ENCODE measurements at places on chromosomes 6 and 20. TPM values are rescaled to one million over a fixed set of nuclear protein-coding genes. Genes with fewer than 3 reads are reported as not detected.

DNA sequence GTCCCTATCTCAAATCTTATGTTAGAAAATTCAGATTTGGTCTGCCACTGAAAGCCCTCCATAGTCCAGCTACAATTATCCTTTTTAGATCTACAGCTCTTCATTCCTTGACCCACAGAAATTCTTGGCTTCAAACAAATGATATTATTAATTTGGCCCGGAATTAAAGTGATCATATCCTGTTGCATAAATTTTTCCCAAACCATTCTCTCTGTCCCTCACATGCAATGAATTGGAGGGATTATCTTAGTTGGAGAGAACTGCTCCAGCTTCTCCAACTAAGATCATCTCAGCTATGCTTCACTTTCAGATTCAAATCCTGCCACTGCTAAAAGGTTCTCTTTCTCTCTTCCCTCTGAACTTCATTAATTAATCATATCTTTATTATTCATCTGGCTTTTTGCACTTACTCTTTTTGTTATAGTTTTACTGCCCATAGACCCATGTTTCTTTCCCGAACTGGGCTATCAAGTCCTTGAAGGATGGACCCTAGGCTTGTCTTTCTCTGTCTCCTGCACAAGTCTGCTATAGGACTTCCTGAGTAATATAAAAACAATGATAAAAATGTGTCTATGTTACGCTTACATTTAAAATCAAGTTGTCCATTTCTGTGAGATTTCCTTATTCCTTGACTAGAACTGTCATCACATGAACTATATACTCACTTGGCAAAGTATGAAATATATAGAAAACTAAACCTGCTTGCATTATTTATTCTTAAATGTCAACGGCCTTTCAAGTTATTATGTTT, 493.9 kb upstream of the MARCKS start:
- H3K27ac ChIP-seq: no peak overlapping the region
- no peak overlapping the region for H3K4me3 ChIP-seq
- no peaks in the 10 kb centered on the region for H3K27me3 ChIP-seq
- no peaks in the 10 kb centered on the region for H3K36me3 ChIP-seq

- no peaks in the 10 kb centered on the region for H3K27me3 ChIP-seq
- H3K4me3 ChIP-seq: no peak within 1 kb of the TSS
- no peaks in the 10 kb centered on the region for H3K4me1 ChIP-seq
- H3K27ac ChIP-seq: no peak within 1 kb of the TSS
- no peak for DNase-seq
- H3K36me3 ChIP-seq: no peaks in the 10 kb centered on the region
These were observed at the start of gene SMIM28 for GRCh38 chr6:138377844-138378243. SMIM28 (plus strand) TSS chr6:138377905; CDS start chr6:138378073, 168 bp downstream.

DNA sequence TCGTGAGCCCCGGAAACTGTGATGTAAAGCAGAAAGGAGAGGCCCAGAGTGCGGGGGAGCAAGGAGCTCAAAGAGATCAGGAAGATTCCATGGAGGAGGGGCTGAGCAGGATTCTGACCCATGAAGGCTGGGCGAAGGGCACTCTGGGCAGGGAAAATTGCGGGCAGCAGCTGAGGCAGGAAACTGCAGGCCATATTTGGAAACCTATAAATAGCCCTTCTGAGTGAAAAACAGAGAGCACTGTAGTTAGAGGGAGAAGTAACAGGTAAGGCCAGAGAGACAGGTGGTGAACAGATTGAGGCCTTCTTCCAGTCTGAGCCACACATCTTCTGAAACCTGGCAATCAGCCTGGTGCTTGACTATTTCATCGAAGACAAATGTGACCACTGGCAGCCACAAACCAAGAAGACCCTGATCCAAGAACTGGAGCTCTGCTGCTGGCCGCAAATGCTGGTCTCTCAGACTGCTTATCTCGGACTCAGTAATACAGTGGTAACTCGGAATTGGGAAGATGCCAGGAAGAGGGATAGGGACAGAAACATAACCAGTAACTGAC, 14.1 kb upstream of the BEND3 start:
- H3K27ac ChIP-seq: no peak overlapping the region
- no peaks in the 10 kb centered on the region for H3K27me3 ChIP-seq
- DNase-seq: no peak
- no peak overlapping the region for H3K4me3 ChIP-seq
- no peaks in the 10 kb centered on the region for H3K4me1 ChIP-seq

GRCh38 chr6:28743271-28743789, 180.5 kb downstream of the TRIM27 start:
- H3K4me1 ChIP-seq: no peaks in the 10 kb centered on the region
- no peak for DNase-seq
- H3K36me3 ChIP-seq: no peaks in the 10 kb centered on the region
- peaks cover 74% of the 10 kb centered on the region for H3K27me3 ChIP-seq
- H3K4me3 ChIP-seq: no peak overlapping the region
- H3K27ac ChIP-seq: no peak overlapping the region

- H3K4me3 ChIP-seq: no peak overlapping the region
- no peaks in the 10 kb centered on the region for H3K4me1 ChIP-seq
- no peaks in the 10 kb centered on the region for H3K27me3 ChIP-seq
- DNase-seq: no peak
- no peak overlapping the region for H3K27ac ChIP-seq
These were observed 21.0 kb downstream of the BLOC1S5 start for GRCh38 chr6:8043221-8043620.

DNA sequence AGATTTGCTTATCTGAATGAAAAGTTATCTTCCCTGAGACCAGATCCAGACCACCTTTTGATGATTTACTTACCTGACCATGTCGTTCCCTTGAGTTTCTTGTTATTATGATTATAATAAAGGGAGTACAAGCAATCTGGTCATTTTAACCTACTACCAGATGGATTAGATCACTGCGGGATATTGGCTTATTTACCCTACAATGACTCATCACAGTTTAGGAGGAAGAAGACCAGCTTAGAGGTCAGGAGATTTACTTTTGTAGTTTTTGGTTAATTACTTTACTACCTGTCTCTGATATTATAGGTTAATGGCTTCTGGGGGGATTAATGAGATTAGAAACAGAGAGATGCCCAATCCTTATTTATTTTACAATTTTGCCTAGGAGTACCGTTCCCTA, 10.7 kb downstream of the PKIB start:
- H3K4me1 ChIP-seq: no peaks in the 10 kb centered on the region
- no peak for DNase-seq
- no peak overlapping the region for H3K27ac ChIP-seq
- no peaks in the 10 kb centered on the region for H3K27me3 ChIP-seq
- H3K36me3 ChIP-seq: no peaks in the 10 kb centered on the region

- H3K27me3 ChIP-seq: no peaks in the 10 kb centered on the region
- no peaks in the 10 kb centered on the region for H3K4me1 ChIP-seq
- no peak for DNase-seq
- H3K27ac ChIP-seq: no peak overlapping the region
These were observed 10.4 kb downstream of the TRAPPC3L start for GRCh38 chr6:116535109-116535508.

- peaks cover 16% of the 10 kb centered on the region for H3K27me3 ChIP-seq
- DNase-seq: no peak
- no peaks in the 10 kb centered on the region for H3K36me3 ChIP-seq
- H3K27ac ChIP-seq: no peak overlapping the region
- H3K4me1 ChIP-seq: peaks cover 8% of the 10 kb centered on the region
- H3K4me3 ChIP-seq: no peak overlapping the region
These were observed 71.7 kb upstream of the LY86 start for GRCh38 chr6:6516666-6517458.

- DNase-seq: no peak
- no peaks in the 10 kb centered on the region for H3K27me3 ChIP-seq
- H3K4me1 ChIP-seq: peaks cover 3% of the 10 kb centered on the region
These were observed 13.4 kb upstream of the GCNT2 start for GRCh38 chr6:10507715-10508114.

DNA sequence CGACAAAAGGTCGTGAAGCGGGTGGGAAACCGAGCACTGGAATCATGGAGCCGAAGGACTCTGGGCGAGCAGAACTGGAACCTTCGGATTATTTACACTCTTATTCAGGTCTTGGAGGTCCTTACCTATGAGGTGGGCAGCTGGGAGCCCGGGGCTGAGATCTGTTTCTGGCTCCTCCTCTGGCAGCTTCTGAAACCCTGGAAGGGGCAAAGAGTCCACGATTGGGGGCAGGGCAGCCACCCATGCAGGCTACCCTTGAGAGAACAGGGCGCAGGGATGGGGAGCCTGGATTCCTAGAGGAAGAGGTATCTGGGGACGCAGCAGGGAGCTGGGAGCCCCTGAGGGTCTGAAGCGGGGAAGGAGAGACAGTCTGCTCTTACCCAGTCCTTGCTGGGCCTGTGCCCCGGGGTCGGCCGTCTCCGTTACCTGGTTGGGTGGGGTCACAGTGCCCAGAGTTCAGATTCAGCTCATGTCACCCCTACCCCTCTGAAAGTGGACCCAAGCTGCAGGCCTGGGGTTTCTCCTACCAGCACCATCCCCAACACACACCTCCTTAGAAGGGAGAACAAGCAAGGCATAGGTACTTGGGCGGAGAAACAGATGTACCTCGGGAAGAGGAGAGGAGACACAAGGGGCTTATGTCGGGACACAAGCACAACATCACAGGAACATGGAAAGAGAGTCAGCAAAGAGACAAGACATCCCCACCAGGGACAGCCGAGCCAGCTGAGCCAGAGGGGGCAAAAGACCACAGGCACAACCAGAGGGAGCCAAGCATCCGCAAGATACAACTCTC, 592 bp downstream of the LTB start:
- no peaks in the 10 kb centered on the region for H3K27me3 ChIP-seq
- peaks cover 41% of the 10 kb centered on the region for H3K36me3 ChIP-seq
- H3K27ac ChIP-seq: peak overlapping the region; percentile 82
- peaks cover 83% of the 10 kb centered on the region for H3K4me1 ChIP-seq

GRCh38 chr20:38764567-38765318, 16.5 kb downstream of the ACTR5 start:
- H3K36me3 ChIP-seq: peaks cover 84% of the 10 kb centered on the region
- no peaks in the 10 kb centered on the region for H3K27me3 ChIP-seq
- H3K4me1 ChIP-seq: no peaks in the 10 kb centered on the region
- H3K4me3 ChIP-seq: no peak overlapping the region
- peak; percentile 8 for DNase-seq

DNA sequence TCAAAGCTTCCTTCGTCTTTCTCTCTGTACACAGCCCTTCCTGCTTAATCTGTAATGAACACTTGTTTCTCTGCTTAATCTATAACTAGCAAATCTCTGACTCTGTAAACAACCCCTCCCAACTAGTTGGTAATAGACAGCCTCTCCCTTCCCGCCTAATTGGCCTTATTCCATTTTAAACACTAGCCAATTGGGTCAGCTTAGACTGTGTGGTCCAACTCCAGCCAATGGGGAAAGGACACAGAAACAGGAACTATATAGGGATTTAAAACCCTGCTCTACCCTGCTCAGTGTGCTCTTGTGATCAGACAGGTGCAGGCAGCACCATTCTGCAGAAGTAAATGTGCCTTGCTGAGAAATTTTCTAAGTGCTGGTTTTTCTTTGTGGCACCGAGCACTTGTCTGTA, 18.5 kb downstream of the CHD6 start:
- H3K4me1 ChIP-seq: no peaks in the 10 kb centered on the region
- no peak overlapping the region for H3K27ac ChIP-seq
- H3K4me3 ChIP-seq: no peak overlapping the region
- H3K27me3 ChIP-seq: no peaks in the 10 kb centered on the region
- H3K36me3 ChIP-seq: peaks cover 6% of the 10 kb centered on the region

DNA sequence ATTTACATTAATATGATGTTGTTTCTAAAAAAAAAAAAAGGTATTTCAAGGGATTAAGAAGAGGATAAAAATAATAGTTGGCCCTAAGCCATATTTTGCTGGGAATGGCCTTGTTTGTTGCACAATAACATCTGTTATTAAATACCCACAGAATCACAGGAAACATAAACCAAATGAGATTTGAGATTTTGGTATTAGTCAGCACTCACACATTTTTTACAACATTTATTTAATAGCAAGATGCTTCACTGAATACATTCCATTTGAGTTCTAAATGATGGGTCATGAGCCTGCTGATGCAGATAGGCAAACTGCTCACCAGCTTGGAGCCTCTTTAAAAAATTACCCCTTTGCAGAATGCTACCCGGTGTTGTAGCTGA, 92.9 kb upstream of the ENPP5 start:
- H3K27ac ChIP-seq: no peak overlapping the region
- H3K4me3 ChIP-seq: no peak overlapping the region
- no peaks in the 10 kb centered on the region for H3K27me3 ChIP-seq
- H3K4me1 ChIP-seq: no peaks in the 10 kb centered on the region

GRCh38 chr6:43246301-43247113, 3.2 kb downstream of the TTBK1 start:
- peaks cover 25% of the 10 kb centered on the region for H3K4me1 ChIP-seq
- DNase-seq: peak; percentile 17
- no peak overlapping the region for H3K27ac ChIP-seq
- H3K36me3 ChIP-seq: no peaks in the 10 kb centered on the region

GRCh38 chr6:138948004-138948403, 40.0 kb downstream of the REPS1 start:
- peaks cover 31% of the 10 kb centered on the region for H3K36me3 ChIP-seq
- no peak overlapping the region for H3K27ac ChIP-seq
- H3K4me3 ChIP-seq: no peak overlapping the region
- H3K27me3 ChIP-seq: no peaks in the 10 kb centered on the region
- peaks cover 8% of the 10 kb centered on the region for H3K4me1 ChIP-seq

DNA sequence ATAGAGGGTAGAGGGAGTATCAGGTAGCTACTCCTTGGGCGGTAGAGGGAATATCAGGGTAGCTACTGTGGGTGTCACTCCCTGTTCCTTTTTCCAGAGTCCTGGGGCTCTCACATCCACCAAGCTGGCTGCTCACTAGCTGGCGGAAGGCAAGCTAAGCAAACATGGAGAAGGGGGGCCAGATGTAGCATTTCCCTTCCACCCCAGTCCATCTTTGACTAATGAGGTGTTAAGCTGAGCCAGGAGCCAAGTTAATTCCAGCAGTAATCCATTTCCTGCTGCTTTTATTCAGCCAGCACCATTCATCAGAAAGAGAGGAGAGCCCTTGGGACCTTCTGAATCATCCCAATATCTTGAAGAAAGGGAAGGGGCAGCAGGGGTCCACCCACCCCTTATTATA, 330.0 kb downstream of the ZFAND3 start:
- H3K4me3 ChIP-seq: no peak overlapping the region
- peaks cover 22% of the 10 kb centered on the region for H3K36me3 ChIP-seq
- H3K4me1 ChIP-seq: no peaks in the 10 kb centered on the region
- no peak overlapping the region for H3K27ac ChIP-seq

DNA sequence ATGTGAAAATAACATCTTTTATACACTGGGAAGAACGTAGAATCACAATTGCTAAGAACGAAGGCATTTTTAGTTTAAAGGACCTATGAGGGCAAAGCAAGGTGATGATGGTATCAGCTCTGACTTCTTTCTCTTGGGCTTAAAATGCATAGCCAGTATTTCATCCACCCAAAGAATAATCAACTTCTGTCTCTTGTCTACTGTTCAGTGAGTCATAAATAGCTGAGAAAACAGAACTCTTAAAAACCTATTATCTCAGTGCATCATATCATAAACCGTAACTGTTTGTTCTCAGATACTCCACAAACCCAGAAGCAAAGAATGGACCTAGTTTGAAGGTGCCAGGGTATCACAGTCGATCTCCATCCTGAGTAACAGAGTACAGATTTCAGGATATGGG, 5.2 kb downstream of the PHF10 start:
- no peak for DNase-seq
- no peak overlapping the region for H3K4me3 ChIP-seq
- H3K36me3 ChIP-seq: peaks cover 31% of the 10 kb centered on the region
- H3K4me1 ChIP-seq: peaks cover 10% of the 10 kb centered on the region
- H3K27ac ChIP-seq: no peak overlapping the region
- H3K27me3 ChIP-seq: no peaks in the 10 kb centered on the region

The MRAP2 gene
- not detected for total RNA-seq

The ADGRG6 gene
- total RNA-seq: 0.31 TPM

The METTL24 gene
- not detected for total RNA-seq

The PDSS2 gene
- total RNA-seq: 5.8 TPM

The FAM83C gene
- total RNA-seq: not detected

The NUS1 gene
- total RNA-seq: 16.6 TPM
